Activated CD8-positive, alpha-beta memory T cell treated with anti-CD3 and anti-CD28 coated beads for 1 hour (primary cell): ENCODE measurements at places on chromosomes 6 and 20.

- DNase-seq = no peak
These were observed 62.3 kb downstream of the LAMP5 start for GRCh38 chr20:9576695-9577094.

- DNase-seq = no peak
These were observed 73.3 kb downstream of the MRPL14 start for GRCh38 chr6:44053760-44054556.

DNA sequence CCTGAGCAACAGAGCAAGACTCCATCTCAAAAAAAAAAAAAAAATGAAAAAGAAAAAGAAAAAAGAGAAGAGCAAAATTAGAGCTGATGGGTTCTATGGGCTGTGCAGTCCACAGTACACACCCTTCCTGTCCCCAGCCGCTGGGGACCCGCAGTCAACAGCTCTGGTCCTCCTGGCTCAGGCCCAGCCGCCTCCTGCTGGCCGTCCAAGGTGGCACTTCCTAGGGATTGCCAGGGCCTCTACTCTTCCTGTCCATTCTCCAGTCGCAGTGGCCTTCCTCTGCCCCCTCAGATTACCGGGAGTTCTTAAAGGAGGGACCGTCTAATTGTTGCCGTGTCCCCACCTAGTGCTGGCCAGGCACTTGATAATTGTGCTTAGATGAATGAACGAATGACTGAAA is 41.7 kb downstream of the TMEM242 start:
- no peak for DNase-seq

GRCh38 chr6:12386816-12387215 is 96.7 kb downstream of the EDN1 start:
- DNase-seq = no peak

- no peak for DNase-seq
These were observed 528.6 kb upstream of the JARID2 start for GRCh38 chr6:14717307-14717706.

GRCh38 chr6:40410821-40411220 is 176.3 kb downstream of the LRFN2 start:
- DNase-seq = no peak

GRCh38 chr6:21327326-21328112 is 266.0 kb upstream of the SOX4 start:
- DNase-seq = no peak

GRCh38 chr6:83884523-83884922 is 25.0 kb downstream of the CYB5R4 start:
- DNase-seq = no peak

GRCh38 chr6:88174906-88175305 is 8.8 kb upstream of the CNR1 start:
- no peak for DNase-seq

DNA sequence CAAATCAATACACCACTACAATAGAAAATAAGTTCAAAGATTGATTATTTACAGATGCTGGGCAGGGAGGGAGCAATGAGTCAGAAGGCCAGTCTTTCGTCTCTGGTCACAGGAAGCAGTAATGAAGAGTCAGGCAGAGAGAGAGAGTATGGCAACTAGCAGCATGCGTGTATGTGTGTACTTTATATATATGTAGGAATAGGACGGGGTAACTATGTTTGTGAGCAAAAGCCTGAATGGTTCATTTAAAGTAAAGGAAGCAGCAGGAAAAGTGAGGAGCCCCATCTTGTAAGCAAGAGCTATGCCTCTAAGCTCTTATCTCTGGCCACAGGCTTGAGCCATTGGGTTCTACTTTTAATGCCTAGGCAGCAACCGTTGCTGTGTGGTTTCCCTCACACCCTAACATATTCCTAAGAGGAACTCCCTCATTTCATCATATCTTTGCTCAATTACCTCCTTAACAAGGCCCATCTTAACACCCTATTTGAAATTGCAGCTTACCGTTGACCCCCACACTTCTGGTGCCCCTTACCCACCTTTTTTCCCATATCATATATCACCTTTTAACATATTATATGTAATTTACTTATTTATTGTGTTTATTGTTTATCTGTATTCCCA is 66.6 kb downstream of the AFG1L start:
- DNase-seq = no peak

DNA sequence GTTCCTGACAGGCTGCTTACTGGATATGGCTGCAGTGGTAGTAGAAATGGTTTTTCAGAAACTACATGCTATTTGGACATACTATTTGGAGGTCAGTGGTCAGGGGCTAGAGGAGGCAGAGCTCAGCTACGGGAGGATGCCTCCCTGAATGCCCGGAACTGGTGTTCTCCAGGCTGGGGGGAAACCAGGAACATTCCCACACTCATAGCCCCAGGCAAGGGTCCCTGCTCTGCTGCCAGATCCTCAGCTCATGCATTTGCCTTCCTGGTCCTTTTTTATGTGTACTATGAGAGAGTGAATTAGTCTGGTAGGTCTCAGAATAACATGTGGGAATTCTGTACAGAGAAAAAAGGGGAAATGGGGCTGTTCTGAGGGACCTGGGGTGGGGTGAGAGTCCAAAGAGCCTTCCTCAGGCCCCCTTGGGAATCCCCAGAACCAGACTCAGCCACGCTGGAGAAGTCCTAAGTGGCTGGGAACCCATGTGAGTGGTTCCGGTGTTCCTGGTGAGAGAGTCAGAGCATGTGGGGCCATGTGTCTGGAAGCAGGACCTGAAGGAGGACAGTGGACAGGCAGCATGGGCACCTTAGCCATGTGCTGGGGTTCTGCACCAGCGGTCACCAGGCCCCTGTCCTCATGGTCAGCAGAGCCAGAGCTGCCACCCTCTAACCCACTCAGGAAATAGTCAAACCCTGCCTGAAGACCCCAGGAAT is 58.0 kb upstream of the MYL9 start:
- DNase-seq = no peak

GRCh38 chr6:34295721-34296120 is 46.9 kb upstream of the SMIM29 start:
- no peak for DNase-seq

GRCh38 chr6:170446841-170447560 is 106.1 kb downstream of the PSMB1 start:
- no peak for DNase-seq

DNA sequence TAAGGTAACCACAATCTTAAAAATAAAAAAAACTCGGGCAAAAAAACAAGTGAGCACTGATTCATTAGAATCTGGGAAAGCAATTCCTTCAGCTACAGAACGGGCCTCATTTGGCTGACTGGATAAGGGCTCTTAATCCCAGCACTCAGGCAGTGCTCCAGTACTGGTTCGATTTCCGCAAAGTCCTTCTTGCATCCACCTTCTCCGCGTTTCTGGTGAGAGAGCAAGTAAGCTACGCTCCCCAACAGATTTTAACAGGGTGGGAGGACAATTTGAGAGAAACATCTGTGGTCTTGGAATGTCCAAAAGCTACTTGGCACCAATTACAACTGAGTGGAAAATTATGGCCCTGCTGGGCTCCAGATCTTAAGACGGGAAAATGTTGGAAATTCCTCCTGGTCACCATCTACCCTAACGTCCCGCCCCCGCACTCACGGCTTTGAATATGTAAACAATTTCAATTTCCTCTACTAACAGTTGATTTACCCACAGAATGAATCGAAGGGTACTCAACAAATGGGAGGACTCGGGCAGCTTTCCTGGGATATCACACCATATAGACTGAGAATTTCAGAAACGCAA is 18.1 kb upstream of the ZSCAN9 start:
- no peak for DNase-seq

DNA sequence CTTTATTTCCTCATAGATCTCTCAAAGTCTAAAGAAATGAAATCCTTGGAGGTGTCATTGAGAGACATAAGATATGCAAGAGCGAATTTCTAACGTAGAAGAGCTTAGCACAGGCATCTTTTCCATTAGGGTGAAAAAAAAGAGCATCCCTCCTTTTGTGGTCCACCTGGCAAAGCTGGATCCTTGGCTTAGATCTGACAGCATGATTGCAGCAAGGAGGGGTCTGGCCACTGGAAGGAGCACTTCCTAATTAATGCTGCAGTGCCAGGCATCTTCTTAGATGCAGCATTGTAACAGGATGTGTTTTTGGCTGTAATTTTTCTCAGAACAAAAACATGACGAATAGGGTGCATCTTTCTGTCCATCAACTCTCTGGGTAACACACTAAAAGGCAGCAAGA is 60.1 kb upstream of the TFAP2D start:
- DNase-seq = no peak

GRCh38 chr6:161439093-161439492 is 165.2 kb upstream of the AGPAT4 start:
- no peak for DNase-seq

DNA sequence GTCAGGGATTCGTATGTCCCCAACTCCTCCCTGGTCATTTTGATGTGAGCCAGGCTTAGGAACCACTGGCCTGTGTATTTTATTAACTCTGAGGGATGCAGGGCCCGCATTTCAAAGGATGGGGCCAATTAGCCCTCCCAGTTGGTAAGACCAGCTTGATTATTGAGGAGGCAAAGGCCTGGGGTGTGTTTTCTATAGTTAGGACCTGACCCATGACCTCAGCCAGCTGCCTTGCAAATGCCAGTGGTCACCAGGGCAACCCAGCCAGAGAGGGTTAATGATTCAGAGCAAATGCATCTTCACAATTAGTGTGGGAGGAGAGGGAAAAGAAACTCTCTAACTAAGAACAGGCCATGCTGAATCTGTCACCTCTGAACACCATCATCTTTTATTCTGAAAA is 835.4 kb downstream of the MAFB start:
- no peak for DNase-seq
